ENCODE measurements at places on chromosomes 3 and 15. TPM values are rescaled to one million over a fixed set of nuclear protein-coding genes. Genes with fewer than 3 reads are reported as not detected.

Gene ALDH1L1
- total RNA-seq = 24.3 TPM

Gene COLQ
- total RNA-seq = 14.9 TPM

Gene C2CD4A
- not detected for total RNA-seq

Gene ADAMTS17
- 0.99 TPM for total RNA-seq

Gene LINGO1
- total RNA-seq = 0.96 TPM

Gene SERPINI2
- total RNA-seq = 0.41 TPM

DNA sequence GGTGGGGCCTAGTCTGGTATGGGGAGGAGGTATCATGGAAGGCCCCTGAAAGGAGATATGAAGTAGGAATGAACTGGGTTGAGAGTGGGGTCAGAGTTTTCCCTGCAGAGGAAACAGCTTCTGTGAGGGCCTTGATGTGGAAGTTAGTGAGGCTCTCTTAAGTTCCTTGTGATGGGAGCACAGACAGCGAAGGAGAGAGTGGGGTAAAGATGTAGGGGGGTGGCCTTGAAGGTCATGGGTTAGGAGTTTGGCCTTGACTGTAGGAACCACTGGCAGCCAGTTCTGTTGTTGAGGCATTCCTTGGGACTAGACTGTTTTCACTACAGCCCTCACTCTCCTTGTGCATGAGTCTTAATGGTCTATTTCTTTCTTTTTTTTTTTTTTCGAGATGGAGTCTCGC is 77.8 kb upstream of the NMNAT3 start:
- peaks cover 14% of the 10 kb centered on the region for H3K4me1 ChIP-seq
- no peak overlapping the region for H3K4me3 ChIP-seq
- no peak overlapping the region for H3K27ac ChIP-seq
- no peaks in the 10 kb centered on the region for H3K27me3 ChIP-seq

DNA sequence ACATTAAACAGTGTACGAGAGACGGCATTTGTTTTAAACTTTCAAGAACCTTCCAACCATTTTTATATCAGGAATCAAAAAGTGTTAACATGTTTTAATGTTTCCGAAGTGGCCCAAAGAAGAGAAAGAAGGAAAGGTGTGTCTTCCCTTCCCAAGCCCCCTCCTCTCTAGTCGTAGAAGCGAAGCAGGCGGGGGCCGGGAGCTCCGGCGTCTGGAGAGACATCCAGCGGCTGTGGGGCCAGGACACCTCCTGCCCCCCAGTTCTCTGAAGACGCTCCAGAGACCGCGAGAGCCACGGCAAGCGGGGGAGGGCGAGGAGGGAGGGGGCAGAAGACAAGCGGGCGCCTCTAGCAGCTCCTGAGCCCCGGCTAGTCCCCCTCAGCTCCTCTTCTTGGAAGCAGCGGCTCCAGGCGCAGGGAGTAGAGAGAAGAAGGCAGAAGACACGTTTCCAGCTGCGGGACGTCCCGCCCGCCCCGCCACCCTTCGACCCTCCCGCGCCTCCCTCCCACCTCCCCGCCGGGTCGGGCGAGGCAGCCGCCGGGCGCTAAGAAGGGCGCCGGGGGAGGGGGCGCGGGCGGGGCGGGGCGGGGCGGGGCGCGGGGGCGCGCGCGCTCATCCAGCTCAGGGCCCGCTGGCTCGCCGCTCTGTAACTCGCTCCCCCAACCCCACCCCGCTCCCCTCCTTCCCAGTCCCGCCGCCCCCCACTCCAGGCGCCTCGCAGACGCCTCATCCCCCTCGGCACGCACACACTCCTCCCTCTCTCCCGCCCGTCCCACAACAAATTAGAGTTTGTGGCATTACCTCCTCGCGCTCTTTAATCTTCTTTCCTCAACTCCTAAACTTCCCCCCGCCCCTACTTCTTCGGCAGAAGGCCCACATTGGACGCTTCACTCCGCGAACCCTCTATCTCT is at the start of gene ZBTB20:
Gene ZBTB20, minus strand, starts transcription at position 871 of the 911 bp plus-strand sequence.
- H3K27me3 ChIP-seq = no peaks in the 10 kb centered on the region
- peak; percentile 50 for DNase-seq
- H3K4me3 ChIP-seq = peak within 1 kb of the TSS; percentile 86
- no peaks in the 10 kb centered on the region for H3K36me3 ChIP-seq

GRCh38 chr3:134606033-134607025 is 44.5 kb downstream of the KY start:
- no peaks in the 10 kb centered on the region for H3K27me3 ChIP-seq
- H3K27ac ChIP-seq = no peak overlapping the region
- no peak overlapping the region for H3K4me3 ChIP-seq
- no peaks in the 10 kb centered on the region for H3K36me3 ChIP-seq
- no peak for DNase-seq

GRCh38 chr3:107775974-107776373 is 253.2 kb downstream of the BBX start:
- H3K4me3 ChIP-seq = no peak overlapping the region
- DNase-seq = no peak

DNA sequence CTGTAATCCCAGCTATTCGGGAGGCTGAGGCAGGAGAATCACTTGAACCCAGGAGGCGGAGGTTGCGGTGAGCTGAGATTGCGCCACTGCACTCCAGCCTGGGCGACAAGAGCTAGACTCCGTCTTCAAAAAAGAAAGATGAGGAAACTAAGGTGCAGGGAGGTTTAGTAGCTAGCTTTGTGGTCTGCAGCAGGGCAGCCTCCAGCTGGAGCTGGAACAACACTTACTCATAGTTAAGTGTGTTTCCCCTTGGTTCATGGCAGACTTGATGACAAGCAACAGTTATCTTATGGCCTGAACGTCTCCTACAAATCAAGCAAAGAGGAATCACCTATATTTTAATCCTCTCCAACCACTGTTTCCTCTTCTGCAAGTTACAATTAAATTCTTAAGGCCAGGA is 12.6 kb downstream of the KAT2B start:
- no peaks in the 10 kb centered on the region for H3K27me3 ChIP-seq

DNA sequence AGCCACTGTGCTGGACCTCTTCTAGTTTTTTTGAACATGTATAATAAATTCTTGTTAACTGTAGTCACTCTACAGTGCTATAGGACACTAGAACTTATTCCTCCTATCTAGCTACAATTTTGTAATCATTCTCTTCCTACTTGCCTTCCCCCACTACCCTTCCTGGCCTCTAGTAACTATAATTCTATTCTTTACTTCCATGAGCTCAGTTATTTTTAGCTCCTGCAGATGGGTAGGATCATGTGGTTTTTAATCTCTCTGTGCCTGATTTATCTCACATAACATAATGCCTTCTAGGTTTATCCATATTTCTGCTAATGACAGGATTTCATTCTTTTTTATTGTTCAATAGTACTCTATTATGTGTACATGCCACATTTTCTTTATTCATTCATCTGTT is 113.2 kb upstream of the FGF7 start:
- peaks cover 31% of the 10 kb centered on the region for H3K4me1 ChIP-seq
- H3K27ac ChIP-seq = no peak overlapping the region

GRCh38 chr15:82890995-82891390 is 61.5 kb downstream of the HOMER2 start:
- no peak overlapping the region for H3K27ac ChIP-seq
- H3K4me3 ChIP-seq = no peak overlapping the region
- H3K36me3 ChIP-seq = no peaks in the 10 kb centered on the region
- peaks cover 5% of the 10 kb centered on the region for H3K4me1 ChIP-seq

GRCh38 chr3:31952205-31952604 is 28.9 kb downstream of the OSBPL10 start:
- no peak overlapping the region for H3K27ac ChIP-seq
- DNase-seq = no peak
- peaks cover 11% of the 10 kb centered on the region for H3K4me1 ChIP-seq
- no peaks in the 10 kb centered on the region for H3K27me3 ChIP-seq
- H3K36me3 ChIP-seq = no peaks in the 10 kb centered on the region

GRCh38 chr3:29649815-29650547 is 369.1 kb downstream of the RBMS3 start:
- H3K4me1 ChIP-seq = peaks cover 35% of the 10 kb centered on the region
- no peaks in the 10 kb centered on the region for H3K27me3 ChIP-seq
- H3K27ac ChIP-seq = no peak overlapping the region
- no peaks in the 10 kb centered on the region for H3K36me3 ChIP-seq

DNA sequence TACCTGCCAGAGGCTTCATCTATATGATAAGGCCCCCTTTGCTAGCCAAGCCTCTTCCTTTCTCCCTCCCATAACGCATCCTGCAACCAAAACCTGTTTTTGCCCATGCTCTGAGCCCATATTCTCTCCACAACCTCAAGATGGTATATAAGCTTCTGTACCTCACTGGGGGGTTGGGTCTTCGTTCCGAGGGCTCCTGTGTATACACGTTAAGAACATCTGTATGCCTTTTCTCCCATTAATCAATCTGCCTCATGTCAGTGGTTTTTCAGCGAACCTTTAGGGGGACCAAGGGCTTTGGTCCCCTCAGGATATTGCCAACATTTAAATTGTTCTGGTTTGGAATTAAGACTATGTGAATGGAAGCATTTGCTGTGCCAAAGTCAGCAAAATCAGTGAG is 168.0 kb downstream of the PEX5L start:
- H3K4me3 ChIP-seq = no peak overlapping the region
- no peaks in the 10 kb centered on the region for H3K4me1 ChIP-seq
- H3K36me3 ChIP-seq = no peaks in the 10 kb centered on the region
- no peak for DNase-seq
- H3K27me3 ChIP-seq = no peaks in the 10 kb centered on the region

DNA sequence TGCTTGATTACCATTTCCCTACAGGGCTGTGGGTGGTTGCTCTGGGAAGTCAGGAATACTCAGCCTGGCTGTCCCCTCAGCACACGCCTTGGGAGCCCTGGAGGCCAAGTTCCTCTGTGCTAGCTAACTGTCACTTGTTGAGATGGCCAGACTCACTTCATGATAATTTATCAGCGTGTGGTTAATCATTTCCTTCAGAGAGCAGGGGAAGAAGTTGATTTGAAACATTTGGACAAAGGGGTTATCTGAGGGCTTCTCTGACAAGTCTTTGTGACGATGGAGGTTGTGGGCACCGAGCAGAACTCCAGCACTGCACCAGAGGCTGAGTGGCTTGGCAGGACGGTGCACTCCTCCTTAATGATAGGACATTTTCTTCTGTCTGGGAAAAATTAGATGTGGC is 61.9 kb downstream of the WHAMM start:
- H3K4me3 ChIP-seq = no peak overlapping the region
- H3K4me1 ChIP-seq = peaks cover 26% of the 10 kb centered on the region
- H3K36me3 ChIP-seq = no peaks in the 10 kb centered on the region
- H3K27me3 ChIP-seq = no peaks in the 10 kb centered on the region
- DNase-seq = no peak

GRCh38 chr3:16467393-16467792 is 46.1 kb downstream of the RFTN1 start:
- DNase-seq = no peak
- peaks cover 92% of the 10 kb centered on the region for H3K4me1 ChIP-seq
- H3K36me3 ChIP-seq = peaks cover 39% of the 10 kb centered on the region

DNA sequence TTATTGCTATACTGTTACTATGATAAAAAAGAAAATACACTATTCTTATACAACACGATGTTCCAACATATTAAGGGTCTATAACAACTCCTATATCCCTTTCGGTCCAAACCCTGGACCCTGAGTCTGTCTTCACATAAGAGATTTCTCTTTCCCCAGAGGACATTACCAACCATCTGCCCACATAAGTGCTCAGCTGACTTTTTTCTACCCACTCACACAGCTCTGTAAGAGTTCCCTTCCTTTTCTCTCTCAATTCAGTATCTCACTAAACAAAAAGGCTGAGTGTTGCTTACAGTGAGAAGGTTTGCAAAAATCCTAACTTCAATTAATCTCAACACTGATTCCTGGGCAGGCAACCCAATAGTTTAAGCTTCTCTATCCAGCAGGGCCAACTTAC is 30.5 kb downstream of the ITGB5 start:
- H3K27ac ChIP-seq = no peak overlapping the region
- peaks cover 53% of the 10 kb centered on the region for H3K4me1 ChIP-seq
- peaks cover 22% of the 10 kb centered on the region for H3K36me3 ChIP-seq
- H3K4me3 ChIP-seq = no peak overlapping the region
- no peaks in the 10 kb centered on the region for H3K27me3 ChIP-seq

DNA sequence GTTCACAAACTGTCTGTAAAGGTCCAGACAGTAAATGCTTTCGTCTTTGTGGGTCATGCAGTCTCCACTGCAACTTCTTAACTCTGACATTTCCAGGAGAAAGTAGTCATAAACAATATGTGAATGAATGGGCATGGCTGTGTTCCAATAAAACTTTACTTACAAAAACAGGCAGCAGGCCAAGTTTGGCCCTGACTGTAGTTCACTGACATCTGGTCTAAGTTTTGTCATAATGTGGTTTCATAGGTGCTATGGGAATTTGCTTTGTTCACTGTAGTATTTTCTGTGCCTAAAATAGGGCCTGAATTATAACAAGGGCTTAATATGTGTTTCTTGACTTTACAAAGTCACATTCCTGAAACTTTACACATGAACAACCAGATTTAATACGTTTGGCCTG is 186.0 kb upstream of the KBTBD8 start:
- DNase-seq = no peak
- H3K4me1 ChIP-seq = peaks cover 4% of the 10 kb centered on the region
- H3K27me3 ChIP-seq = no peaks in the 10 kb centered on the region
- no peak overlapping the region for H3K27ac ChIP-seq
- H3K36me3 ChIP-seq = no peaks in the 10 kb centered on the region
- no peak overlapping the region for H3K4me3 ChIP-seq

DNA sequence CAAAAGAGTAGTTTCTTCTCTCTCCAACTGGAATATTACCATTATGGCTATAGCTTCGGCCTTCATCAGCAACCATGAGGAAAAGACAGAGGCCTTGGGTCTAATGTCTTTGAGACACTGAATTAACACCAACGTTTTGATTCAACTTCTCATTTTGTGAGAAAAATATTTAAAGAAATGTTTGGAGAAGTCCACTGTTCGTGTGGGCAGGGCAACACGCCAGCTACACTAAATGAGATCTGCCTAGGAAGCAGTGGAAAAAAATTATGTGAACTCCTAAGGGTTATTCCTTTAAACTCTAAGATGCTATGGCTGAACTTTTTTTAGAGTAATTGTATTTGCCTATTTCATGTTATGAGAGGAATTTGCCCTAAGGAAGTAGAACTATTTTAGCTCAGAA is 41.8 kb downstream of the NCEH1 start:
- H3K27ac ChIP-seq = no peak overlapping the region
- H3K4me3 ChIP-seq = no peak overlapping the region
- H3K36me3 ChIP-seq = no peaks in the 10 kb centered on the region
- H3K27me3 ChIP-seq = no peaks in the 10 kb centered on the region
- peaks cover 77% of the 10 kb centered on the region for H3K4me1 ChIP-seq

- H3K36me3 ChIP-seq = no peaks in the 10 kb centered on the region
- DNase-seq = no peak
- H3K4me3 ChIP-seq = no peak overlapping the region
- H3K4me1 ChIP-seq = no peaks in the 10 kb centered on the region
Measured at GRCh38 chr15:41653760-41654159, 6.4 kb upstream of the MGA start.

All from left ventricle myocardium inferior (tissue), 1 donor.